BJ (cell line): ENCODE measurements at places on chromosomes 2 and 18.
A peak's percentile ranks its signal among the peaks of the same experiment; 100 is the strongest.

GRCh38 chr2:152581360-152581759, 135.9 kb downstream of the PRPF40A start:
- DNase-seq: no peak

DNA sequence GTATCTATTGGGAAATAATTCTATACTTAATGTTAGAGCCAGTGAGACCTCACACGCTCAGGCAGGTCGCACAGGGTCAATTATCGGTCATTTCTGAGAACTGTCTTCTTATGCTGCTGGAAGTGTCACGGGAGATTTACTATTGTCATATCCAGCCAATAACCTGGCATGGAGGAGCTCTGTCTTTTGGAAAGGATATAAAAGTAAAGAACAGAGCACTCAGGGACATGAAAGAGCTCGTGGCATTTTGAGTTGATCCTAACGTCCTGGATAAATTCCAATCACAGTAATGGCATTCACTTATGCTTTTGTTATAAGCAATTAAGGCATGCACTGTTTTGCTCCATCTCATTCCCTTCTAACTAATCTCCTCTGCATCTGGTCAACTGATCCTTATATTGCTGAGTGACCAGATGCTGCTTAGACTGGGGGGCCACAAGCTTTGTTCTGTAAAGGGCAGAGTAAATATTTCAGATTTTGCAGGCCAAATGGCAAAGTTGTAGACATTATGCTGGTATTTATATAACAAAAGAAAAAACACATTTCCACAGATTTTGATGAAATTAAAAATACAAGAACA, 453.5 kb upstream of the SMIM21 start:
- no peak for DNase-seq

- no peak for DNase-seq
Measured at GRCh38 chr18:7535436-7536205, 31.5 kb upstream of the PTPRM start.

GRCh38 chr2:72137498-72138010, 10.1 kb downstream of the CYP26B1 start:
- DNase-seq: no peak

DNA sequence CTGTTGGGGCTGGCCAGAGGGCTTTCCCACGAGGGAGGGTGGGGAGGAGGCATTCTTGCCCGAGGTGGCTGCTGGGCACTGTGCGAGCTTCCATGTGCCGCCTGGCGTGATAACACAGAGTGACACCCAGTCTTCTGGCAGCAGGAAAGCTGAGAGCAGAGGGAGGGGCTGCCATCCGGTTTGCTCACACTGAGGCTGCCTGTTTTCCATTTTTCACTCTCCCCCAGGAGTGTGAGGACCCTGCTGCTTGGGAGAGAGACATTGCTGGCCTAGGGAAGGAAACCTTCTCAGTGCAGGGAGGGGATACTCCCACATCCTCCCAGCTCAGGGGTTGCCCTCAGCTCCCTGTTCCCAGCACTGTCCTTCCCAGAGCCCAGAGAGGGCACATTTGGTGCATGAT, 73.1 kb downstream of the INHBB start:
- DNase-seq: no peak

GRCh38 chr2:233048569-233049193, 11.5 kb upstream of the INPP5D start:
- no peak for DNase-seq

DNA sequence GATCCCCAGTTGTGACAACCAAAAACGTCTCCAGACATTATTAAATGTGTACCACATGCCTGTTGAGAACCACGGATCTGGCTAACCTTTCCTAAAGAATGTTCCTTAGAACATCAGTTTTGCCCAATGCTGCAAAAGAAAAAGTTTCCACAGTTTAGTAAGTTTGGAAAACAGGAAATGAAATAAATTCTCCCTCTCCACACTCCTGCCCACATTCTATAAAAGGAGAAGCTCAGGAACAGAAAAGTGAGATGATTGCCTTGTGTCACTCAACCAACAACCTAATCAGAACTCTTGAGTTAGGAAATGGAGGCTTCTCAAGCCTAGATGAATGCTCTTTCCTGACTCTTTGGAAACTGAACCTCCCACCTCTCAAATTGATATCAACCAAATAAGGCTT, 56.1 kb upstream of the NFE2L2 start:
- DNase-seq: no peak

DNA sequence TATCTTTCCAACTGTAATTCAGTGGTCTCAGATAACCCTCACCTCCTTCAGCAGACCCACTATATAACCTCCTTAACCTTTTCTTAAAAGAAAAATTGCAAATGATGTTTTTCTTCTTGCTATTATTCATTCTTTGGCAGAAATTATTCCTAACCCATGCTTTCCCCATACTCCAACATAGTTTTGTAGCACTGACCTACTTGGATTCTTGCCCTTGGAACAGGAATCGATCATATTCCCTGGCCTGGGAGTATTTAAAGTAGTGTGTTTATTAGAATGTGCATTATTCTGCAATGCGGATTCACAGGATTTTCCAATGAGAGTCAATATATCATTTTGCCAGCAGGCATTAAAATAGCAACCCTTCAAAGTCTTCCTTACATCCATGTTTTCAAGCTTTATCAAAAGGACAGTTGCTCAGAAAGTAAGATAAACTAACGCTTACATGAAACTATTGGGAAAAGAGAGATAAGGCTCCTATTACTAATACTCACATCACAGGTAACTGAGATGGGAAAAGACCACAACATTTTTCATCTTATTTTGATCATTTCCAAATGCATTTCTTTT, 37.4 kb downstream of the CHN1 start:
- no peak for DNase-seq

GRCh38 chr2:88006912-88007439, 9.4 kb downstream of the RNU2-63P start:
- DNase-seq: no peak

GRCh38 chr2:233480490-233481202, 85.9 kb downstream of the USP40 start:
- no peak for DNase-seq

- no peak for DNase-seq
Measured at GRCh38 chr2:162320864-162321517, 2.5 kb upstream of the IFIH1 start.

GRCh38 chr18:5543773-5544389, at the start of gene EPB41L3:
EPB41L3 (minus strand) TSS chr18:5543997; CDS start chr18:5489183, 54,814 bp downstream.
- no peak for DNase-seq

- DNase-seq: peak; percentile 86
Measured at GRCh38 chr18:29164020-29164706, 987.2 kb upstream of the CDH2 start.

DNA sequence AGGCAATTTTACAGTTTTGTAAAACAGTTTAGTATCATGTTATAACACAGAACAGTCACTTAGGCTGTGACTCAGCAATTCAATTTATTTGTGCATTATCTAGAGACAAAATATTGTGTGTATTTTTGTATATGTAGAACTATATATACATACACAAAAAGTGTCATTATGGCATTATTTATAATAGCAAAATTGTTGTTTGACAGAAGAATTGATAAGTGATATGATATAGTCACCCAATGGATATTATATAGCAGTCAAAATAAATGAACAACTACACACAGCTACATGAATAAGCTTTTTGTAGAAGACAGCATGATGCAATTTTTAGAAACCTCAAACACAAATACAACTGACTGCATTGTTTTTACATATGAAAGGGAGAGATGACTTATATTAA, 334.0 kb downstream of the TRIB2 start:
- no peak for DNase-seq

DNA sequence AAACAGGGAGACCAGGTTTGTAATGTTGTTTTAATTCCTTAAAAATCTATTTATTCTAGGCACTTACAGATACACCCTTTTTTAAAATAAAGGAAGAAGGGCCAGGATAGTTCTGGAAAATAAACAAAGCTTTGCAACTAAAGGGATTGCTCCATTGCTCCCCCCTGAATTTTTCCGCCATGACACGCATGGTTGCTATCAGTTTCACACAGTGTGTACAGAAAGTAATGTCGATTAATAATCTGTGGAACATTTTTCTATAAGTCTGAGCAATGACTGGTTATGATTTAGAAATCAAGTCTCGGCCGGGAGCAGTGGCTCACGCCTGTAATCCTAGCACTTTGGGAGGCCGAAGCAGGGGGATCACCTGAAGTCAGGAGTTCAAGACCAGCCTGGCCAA, 90.8 kb downstream of the GAREM1 start:
- DNase-seq: no peak

DNA sequence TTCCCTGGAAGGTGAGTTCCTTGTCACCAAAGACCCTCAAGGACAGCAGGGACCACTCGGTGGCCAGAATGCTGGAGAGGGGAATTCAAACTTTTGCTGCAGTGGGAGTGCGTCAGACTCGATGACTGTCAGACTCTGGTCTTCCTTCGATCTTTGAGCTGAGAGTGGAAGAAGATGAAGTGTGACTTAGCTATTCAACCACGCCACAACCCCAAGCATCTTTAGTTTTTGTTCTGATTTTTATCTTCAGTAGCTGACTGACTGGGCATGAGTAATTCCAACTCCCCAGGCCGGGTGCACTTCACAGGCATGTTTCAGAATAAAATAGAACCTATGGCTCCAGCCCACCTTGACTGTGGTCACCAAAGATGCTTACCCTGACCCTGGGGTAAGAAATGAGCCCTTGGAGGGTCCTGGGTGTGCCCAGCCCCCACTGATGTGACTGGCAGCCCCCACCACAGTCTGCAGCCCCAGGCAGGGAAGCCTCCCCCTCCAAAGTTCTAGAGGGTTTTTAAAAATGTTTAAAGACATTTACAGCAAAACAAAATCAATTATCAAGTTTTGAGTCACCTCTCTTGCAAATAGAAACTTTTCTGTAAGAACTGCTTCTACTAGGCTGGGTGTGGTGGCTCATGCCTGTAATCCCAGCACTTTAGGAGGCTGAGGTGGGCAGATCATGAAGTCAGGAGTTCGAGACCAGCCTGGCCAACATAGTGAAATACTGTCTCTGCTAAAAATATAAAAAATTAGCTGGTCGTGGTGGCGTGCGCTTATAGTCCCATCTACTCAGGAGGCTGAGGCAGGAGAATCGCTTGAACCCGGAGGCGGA, 24.9 kb upstream of the YWHAQ start:
- DNase-seq: peak; percentile 56

- DNase-seq: no peak
Measured at GRCh38 chr2:120346026-120346666, at the start of gene INHBB. INHBB (plus strand) TSS chr2:120346136; CDS start chr2:120346189, 53 bp downstream.

DNA sequence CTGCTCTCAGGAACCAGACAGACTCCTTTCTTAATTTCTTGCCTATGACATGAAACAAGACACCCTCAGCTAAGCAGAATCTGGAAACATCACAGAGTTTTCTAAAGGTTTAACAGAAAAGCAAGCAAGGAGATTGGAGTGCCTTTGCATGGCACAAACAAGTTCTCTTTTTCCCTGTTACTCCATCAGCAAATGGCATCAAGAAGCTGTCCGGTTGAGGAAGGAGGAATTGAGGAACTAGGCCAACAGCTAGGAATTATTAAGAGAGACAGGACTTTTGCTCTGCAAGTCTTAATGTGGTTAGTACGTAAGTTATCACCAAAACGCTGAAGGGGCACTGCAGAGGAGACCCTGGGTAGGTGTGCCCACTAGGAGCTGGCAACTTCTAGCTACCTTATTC, 53.2 kb downstream of the NEB start:
- no peak for DNase-seq

GRCh38 chr18:27964811-27965210, 212.1 kb downstream of the CDH2 start:
- no peak for DNase-seq

DNA sequence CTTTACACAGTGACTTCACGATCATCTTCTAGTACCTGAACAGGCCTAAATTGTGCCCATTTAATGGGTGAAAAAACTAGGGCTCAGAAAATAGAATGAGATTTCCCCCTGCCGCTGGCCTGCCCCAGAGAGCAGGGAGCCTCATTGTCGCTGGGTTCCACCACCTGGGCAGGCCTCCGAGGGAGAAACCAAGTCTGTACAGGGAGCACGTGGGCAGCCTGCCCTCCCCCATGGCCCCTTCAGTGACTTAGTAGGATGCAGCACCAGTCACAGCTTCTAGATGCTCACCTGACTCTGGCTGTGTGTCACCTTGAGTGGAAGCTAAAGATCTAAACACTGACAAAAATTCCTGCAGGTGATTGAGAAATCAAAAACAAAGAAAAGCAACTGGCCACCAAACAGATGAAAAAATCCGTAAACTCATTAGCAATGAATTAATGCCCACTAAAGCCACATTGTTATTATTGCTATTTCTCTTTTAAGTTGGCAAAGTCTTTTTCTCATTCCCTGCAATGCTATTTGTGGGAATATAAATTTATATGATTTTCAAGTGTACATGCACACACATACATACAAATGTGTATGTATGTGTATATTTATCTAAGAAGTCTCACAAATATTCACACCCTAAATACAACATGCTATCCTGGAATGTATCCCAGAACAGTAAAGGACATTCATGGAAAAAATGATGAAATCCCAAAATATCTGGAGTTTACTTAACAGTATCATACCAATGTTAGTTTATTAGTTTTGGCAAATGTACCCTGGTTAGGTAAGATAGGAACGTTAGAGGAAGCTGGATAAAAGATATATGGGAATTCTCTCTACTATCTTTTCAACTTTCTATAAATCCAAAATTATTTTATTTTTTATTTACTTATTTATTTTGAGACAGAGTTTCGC, 18.7 kb upstream of the ASPRV1 start:
- peak; percentile 26 for DNase-seq

DNA sequence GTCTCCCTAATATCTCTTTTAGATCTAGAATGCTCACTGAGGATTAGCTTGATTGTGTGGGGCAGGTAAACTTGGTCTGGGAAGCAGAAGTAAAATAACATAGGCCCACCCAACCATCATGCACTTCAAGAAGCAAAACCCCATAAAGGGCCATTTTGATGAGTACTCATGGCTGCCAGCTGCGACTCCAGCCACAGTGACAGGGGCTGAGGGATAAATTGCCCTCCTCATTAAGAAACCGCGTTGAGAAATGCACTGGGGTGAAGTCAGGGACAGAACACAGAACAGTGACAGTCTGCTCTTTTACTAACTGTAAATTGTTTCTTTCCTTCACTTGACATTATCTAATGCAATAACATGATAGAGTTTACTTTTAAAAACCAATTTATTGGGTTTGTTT, 60.2 kb downstream of the RND3 start:
- DNase-seq: no peak

GRCh38 chr18:11309172-11309571, 159.8 kb upstream of the PIEZO2 start:
- no peak for DNase-seq

- DNase-seq: no peak
Measured at GRCh38 chr2:145412155-145412554, 892.2 kb upstream of the ZEB2 start.

DNA sequence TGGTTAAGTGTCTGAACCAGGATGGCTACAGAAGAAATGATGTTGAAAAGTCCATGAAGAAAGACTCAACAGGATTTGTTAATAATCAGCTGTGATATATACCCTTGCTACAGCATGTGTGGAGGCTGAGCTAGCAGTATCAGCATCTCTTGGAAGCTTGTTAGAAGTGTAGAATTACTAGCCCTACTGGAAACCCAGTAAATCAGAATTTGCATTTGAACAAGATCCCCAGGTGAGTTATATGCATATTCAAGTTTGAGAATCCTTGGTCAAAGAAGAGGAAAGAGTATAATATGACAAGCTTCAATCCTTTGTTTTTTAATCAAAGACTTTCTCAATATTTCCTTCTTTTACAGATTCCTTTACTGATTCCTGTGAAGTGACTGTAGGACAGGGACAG, 109.0 kb upstream of the KCNJ3 start:
- DNase-seq: no peak
